ENCODE measurements at places on chromosomes 1 and 21.
A peak's percentile ranks its signal among the peaks of the same experiment; 100 is the strongest.

- no peak for DNase-seq
These were observed 226.6 kb upstream of the ZRANB2 start for GRCh38 chr1:71307451-71307850.

GRCh38 chr1:11207898-11208611, 18.9 kb downstream of the ANGPTL7 start:
- no peak for DNase-seq

- no peak for DNase-seq
These were observed 12.6 kb downstream of the IL22RA1 start for GRCh38 chr1:24130385-24130784.

GRCh38 chr1:66685265-66685664, 67.0 kb upstream of the DYNLT5 start:
- no peak for DNase-seq

GRCh38 chr1:11281518-11282331, 8.7 kb downstream of the UBIAD1 start:
- peak; percentile 78 for DNase-seq

GRCh38 chr1:212077028-212077427, 41.5 kb downstream of the DTL start:
- DNase-seq, result no peak

DNA sequence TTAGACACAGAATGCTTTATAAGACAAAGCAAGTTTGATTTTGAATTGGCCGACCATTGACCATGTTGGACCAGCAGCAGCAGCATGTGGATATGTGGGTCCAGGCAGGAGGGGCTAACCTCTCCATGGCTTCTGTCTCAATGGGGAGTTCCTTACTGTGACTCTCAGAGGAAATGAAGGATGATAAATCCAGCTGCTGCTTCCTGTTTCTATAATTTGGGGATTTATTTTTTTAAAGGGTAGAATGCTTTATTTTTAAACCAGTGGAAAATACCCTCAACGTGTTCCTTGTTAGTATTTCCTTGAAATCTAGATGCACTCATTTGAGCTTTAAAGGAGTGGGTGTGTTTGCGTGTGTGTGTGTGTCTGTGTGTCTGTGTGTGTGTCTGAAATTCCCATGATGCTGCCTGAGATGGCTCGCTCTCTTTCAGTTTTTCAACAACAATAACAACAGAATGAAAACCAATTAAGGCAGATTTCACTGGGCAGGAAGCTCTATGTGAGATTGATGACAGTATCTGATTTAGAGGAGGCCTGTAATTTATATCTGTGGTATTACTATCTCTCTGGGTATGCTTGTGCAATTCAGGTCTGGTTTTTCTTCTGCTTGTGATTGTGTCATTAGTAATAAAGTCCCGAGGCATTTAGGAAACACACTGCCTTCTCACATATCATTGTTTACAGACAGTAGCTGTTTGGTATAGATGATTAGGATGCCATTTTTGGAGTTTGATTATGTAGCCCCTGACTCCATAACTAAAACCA, 86.1 kb upstream of the ZNF326 start:
- peak; percentile 22 for DNase-seq

DNA sequence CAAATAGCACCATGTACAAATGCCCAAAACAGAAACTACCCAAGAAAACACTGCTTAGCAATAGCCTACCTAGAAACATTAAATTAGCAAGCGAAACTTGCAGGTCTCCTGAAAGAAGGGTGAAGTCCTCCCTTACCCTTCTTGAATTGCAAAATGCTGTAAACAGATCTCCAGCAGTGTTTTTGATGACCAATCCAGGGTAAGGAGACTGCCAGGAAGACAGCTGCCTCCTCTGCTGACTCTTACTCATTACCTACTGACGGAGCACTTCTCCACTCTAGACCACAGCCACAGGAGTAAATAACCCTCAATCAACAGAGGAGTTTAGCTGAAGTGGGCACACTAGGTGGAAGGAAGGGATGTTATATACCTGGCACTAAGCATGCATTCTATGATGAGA, 32.2 kb upstream of the GADD45A start:
- DNase-seq, result peak; percentile 51

DNA sequence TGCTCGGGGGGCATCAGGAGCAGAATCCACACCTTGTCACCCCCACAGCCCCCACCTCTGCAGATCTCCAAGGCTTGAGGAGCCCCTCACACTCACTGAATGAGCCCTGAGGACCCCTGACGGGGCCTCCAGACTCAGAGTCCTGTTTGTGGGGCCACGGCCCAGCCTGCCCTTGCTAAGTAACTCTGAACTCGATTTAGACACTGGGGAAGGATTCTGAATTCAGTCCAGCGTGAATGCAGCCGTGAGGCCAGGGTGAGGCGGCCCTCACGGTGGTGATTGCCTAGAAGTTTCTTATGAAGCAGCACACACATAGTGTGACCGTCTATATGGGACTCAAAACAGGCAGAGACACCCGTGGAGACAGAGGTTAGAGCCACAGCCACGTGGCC, 58.9 kb upstream of the ADARB1 start:
- no peak for DNase-seq

All from AG09319 (cell line).